ENCODE measurements at places on chromosomes 5 and 9. TPM values are rescaled to one million over a fixed set of nuclear protein-coding genes. Genes with fewer than 3 reads are reported as not detected.

Gene SEMA6A
- polyA plus RNA-seq = 35.8 TPM

Gene FAT2
- polyA plus RNA-seq = 0.55 TPM

Gene CA9
- 2.1 TPM for polyA plus RNA-seq

Gene ZNF366
- polyA plus RNA-seq = not detected

Gene PKD2L2
- 0.11 TPM for polyA plus RNA-seq

Gene ADAMTSL2
- polyA plus RNA-seq = 1.5 TPM

Gene PCDHB2
- 27.3 TPM for polyA plus RNA-seq

Gene CDH9
- 0.80 TPM for polyA plus RNA-seq

Gene SV2C
- 0.04 TPM for polyA plus RNA-seq

Gene TMEM215
- polyA plus RNA-seq = not detected

Gene NMRK1
- polyA plus RNA-seq = 14.1 TPM

Gene TMEFF1
- 5.9 TPM for polyA plus RNA-seq

Gene SH3GL2
- 2.8 TPM for polyA plus RNA-seq

Gene CER1
- not detected for polyA plus RNA-seq

Gene LCN10
- polyA plus RNA-seq = not detected

Gene KIAA1191
- 96.8 TPM for polyA plus RNA-seq

Gene NLN
- polyA plus RNA-seq = 13.4 TPM

Gene CCNB1
- polyA plus RNA-seq = 34.3 TPM

Gene ZFYVE16
- 15.5 TPM for polyA plus RNA-seq

Gene CAPSL
- polyA plus RNA-seq = 0.66 TPM

Gene LHX2
- 0.19 TPM for polyA plus RNA-seq

Gene EDIL3
- 21.1 TPM for polyA plus RNA-seq

Gene SHC3
- polyA plus RNA-seq = 1.5 TPM

Gene XRCC4
- 13.8 TPM for polyA plus RNA-seq

Gene PDE8B
- polyA plus RNA-seq = 8.3 TPM

Gene BAAT
- polyA plus RNA-seq = 19.8 TPM

Gene ALDH1A1
- 201 TPM for polyA plus RNA-seq

Gene GPR150
- 1.0 TPM for polyA plus RNA-seq

Gene PCDHGB6
- 13.1 TPM for polyA plus RNA-seq

Gene PTPRD
- polyA plus RNA-seq = 6.5 TPM

Gene CCDC183
- polyA plus RNA-seq = 32.1 TPM

Gene WDR38
- polyA plus RNA-seq = not detected

Gene CMBL
- 16.7 TPM for polyA plus RNA-seq

Gene LCN1
- 0.63 TPM for polyA plus RNA-seq

Gene TIMD4
- 0.42 TPM for polyA plus RNA-seq

Gene PDZD2
- polyA plus RNA-seq = 1.7 TPM

Gene LPAR1
- polyA plus RNA-seq = 24.2 TPM

Gene GFI1B
- polyA plus RNA-seq = not detected

Gene ENTREP1
- 0.94 TPM for polyA plus RNA-seq

Gene C9orf153
- polyA plus RNA-seq = not detected

Gene HIGD2A
- 224 TPM for polyA plus RNA-seq
